ENCODE measurements at places on chromosomes 4 and X.
A peak's percentile ranks its signal among the peaks of the same experiment; 100 is the strongest.

DNA sequence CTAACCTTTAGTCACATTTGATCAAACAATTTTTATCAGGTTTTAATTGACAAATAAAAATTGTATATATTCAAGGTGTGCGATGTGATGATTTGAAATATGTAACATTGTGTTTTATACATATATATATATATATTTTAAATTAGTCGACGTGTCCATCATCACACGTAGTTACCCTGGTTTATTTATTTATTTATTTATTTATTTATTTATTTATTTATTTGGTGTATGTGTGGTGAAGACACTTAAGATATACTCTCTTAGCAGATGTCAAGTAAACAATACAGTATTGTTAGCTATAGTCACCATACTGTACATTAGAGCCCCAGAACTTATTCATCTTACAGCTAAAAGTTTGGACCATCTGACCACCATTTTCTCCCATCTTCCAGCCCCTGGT lies 224.9 kb upstream of the HHIP start:
- no peak for DNase-seq

DNA sequence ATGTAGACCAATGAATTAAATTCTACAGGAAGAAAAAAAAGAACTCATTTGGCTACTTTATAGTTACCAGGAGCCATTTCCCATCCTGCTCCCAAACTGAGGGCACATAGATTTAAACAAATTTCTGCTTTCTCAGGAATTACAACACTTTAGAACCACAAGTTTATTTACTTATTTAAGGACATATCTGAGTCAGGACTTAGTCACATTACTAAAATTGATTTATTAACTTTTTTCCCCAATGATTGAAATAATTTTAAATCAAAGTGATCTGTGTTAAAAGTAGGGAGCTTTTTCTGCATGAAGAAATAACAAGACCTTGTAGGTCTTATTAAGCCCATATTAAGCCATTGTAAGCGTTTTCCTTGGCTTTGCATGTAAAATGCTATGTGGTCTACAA lies 291.0 kb upstream of the HAND2 start:
- no peak for DNase-seq

GRCh38 chrX:71935476-71935875 lies 24.8 kb downstream of the NHSL2 start:
- no peak for DNase-seq

DNA sequence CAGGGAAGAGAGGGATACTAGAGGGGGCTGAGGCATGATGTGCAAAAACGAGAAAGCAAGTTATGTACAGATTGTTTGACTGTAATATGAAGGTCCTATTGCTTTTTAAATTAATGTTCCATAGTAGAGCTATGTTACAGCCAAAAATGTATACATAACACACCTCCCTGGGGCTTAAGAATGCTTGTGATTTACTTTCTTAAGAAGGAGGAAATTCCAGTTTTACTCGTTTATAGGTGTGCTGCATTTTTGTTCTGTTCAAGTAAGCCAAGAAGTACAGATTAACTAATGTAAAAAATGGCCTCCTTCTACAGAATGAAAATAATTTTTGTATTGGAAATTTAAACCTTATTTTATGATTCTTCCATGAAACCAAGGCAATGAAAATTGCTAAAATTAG lies 614.4 kb upstream of the NR3C2 start:
- no peak for DNase-seq

DNA sequence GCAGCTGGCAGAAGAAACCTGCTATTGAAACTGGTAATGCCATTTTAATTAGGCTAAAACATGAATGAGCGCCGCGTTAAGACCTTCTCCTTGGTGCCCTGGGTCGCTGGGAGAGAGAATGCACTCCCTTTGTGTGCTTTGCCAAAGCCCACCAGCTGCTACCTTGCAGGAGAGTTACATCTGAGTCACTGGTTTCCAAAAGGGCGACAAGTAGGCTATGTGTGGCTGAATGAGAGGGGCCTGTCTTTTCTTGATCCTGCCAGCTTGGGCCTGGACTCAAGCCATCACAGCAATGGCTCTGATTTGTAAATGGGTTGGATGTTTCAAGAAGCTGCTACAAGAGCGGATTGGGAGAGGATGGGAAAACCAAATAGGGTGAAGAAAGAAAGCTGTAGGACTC lies 81.5 kb downstream of the NHS start:
- DNase-seq = no peak

GRCh38 chrX:76931518-76931917 lies 504.0 kb downstream of the MAGEE1 start:
- DNase-seq = no peak

DNA sequence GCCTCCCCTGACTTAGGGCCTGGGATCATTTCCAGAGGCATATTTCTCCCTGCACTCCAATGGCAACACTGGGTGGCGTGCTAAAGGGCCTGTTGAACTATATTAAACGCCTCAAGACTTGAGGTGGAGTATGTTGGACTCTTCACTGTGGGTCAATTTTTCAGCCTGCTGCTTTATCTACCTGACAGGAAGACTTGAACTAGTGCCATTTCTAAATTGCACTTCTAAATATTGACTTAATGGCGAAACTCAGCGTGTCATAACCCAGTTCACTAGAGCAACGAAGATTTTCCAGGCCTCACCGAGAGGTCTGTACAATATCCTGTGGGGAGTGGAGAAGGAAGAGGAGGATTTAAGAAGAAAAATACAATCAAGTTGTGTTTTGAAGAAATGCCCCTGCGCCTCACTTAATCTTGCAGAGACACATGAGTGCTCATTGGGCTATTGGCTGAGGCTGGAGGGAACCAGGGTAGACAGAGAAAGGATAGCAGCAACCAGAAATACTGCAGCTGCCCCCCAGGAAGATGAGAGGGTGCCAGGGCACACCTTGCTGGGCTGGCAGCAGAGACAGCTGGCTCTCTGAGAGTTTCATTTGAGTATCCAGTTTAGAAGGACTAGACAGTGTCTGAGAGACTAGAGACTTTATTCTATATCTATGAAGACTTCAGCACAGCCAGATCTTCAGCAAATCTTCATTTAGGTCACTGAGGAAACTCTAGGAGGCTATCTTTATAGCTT lies 67.4 kb downstream of the ENPP6 start:
- no peak for DNase-seq

- DNase-seq = no peak
Observed at GRCh38 chr4:182369211-182369610, 126.0 kb downstream of the TENM3 start.

DNA sequence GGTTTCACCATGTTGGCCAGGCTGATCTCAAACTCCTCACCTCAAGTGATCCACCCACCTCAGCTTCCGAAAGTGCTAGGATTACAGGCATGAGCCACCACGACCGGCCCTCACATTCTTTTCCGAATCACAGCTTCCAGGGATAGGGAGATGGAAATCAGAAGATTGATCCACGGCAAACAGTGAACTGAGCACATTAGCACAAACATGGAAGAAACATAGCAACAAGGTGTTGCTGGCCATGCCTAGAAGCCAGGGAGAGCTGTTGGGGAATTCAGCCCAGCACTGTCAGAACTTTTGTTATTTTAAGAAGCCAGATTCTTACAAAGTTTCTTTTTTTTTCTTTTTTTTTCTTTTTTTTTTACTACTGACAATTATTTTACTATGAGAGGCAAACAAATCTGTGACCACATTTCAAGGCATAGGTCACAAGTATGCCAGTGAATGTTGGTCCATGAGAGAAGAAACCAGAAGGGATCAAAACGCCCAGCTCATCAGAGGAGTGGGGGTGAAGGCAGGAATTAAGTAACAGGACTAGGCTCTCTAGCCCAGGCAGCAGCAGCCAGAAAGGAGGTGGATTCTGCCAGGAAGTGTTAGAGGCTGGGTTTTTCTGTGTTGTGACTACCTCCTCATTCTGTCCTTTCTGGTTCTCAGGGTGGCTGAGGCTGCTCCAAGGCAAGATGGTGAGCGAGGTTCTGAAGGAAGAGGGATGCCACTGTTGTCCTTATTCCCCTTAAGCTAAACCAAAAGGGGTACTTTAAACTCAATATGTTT lies 44.1 kb downstream of the TEC start:
- DNase-seq = no peak

- DNase-seq = no peak
Observed at GRCh38 chr4:1047106-1047975, 35.9 kb downstream of the FGFRL1 start.

GRCh38 chr4:183416879-183417755 lies 27.3 kb upstream of the CDKN2AIP start:
- DNase-seq = no peak

- DNase-seq = peak; percentile 38
Observed at GRCh38 chrX:40471965-40472648, 108.7 kb upstream of the ATP6AP2 start.

DNA sequence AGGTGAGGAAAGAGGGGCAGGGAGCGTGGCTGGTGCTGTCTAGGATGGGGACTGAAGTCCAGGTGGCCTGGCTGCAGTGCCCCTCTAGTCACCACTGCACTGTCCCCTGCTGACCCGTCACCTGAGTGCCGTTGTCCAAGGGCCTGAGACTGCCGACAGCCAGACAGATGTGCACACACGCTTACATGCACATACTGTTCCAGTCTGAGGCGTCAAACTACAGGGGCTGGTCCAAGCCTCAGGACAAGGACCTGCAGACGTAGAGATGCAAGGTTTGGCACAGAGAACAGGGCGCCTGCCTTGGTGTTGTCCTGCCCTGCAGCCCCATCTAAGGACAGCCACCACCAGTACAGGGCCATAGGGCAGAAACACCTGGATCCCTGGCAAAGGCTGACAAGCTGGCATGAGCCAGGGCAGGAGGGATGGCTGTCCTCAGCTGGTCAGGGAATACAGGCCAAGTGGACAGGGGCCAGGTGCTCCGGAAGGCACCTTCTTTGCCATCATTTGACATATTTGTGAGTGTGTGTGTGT lies 1.7 kb downstream of the SLC2A9 start:
- DNase-seq = no peak

- DNase-seq = no peak
Observed at GRCh38 chr4:81214881-81215868, at the start of gene PRKG2. Gene PRKG2, minus strand, starts transcription at chr4:81215222. Its CDS starts 10,175 bp downstream, at chr4:81205047.

GRCh38 chr4:76060506-76060905 lies 14.0 kb upstream of the ART3 start:
- peak; percentile 21 for DNase-seq

DNA sequence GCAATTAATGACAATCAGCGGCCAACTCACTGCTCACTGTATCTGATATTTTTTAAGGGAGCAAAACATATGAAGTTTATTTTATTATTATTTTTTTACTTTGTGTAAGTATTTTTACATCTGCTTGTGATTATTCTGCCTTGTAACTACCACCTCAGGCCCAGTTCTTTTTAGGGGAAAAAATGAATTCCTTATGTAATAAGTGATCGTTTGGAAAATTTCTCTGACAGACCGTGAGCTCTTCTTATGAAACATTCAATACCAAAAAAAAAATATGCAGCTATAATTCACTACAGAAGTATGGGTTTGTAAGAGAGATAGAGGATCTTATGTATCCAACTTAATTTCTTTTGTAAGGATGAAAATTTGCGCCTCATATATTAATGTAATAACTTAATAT lies 33.5 kb upstream of the STOX2 start:
- no peak for DNase-seq

DNA sequence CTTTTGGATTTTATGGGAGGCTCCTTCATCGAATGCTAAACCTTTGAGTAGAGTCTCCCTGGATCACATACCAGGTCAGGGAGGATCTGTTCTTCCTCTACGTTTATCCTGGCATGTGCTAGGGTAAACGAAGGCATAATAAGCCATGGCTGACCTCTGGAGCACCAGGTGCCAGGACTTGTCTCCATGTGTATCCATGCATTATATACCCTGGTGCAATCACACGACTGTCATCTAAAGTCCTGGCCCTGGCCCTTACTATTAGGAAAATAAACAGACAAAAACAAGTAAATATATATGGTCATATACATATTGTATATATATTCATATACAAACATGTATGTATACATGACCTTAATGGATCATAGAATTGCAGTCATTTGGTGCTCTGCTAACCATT lies 21.2 kb downstream of the EREG start:
- peak; percentile 4 for DNase-seq

- no peak for DNase-seq
Observed at GRCh38 chrX:102883491-102883890, 53.6 kb upstream of the RAB40AL start.

- DNase-seq = no peak
Observed at GRCh38 chr4:165656829-165657490, 216.1 kb upstream of the TLL1 start.

GRCh38 chr4:86496094-86497080 lies 97.7 kb upstream of the PTPN13 start:
- peak; percentile 63 for DNase-seq

- no peak for DNase-seq
Observed at GRCh38 chr4:165203541-165204461, 3.6 kb upstream of the KLHL2 start.

- DNase-seq = no peak
Observed at GRCh38 chrX:22389556-22390179, 117.0 kb downstream of the CBLL2 start.

DNA sequence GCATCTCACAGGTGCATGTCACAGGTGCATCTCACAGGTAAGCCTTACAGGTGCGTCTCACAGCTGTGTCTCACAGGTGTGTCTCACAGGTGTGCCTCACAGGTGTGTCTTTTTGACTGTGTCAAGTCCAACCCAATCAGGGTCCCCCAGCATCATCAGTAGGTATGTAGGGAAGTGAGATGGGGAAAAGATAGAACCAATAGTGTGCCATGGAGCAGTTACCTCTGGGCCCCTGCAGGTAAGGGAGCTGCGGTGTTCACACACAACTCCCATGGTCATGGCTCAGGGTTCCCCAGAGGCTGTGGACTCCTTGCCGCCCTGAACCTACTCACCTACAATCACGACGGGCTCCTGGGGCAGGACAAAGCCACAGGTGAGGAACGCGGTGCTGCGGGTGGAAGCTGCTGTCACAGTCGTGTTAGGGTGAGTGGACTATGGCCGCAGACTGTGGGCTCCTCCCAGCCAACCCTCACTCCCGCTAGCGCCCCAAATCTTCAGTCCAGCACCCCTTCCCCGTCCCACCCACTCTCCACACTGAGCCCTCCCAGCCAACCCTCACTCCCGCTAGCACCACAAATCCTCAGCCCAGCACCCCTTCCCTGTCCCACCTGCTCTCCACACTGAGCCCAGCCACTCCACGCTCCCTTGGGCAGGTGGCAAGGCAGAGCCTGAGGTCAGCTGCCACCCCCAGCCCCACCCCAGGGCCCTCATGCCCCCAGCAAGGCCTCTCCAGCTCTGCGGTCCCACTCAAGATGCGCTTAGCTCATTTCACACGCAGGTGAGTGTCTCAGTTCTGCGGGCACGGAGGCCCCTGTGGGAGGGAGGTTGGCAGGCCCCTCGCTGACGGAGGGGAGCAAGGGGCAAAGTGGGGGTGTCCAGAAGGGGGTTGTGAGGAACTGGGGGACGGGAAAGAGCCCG lies 2.1 kb upstream of the PDE6B start:
- DNase-seq = no peak

Data from HT-29 (cell line).